Chondrocyte (in vitro differentiated cells): ENCODE measurements at places on chromosomes 3 and 15. TPM values are rescaled to one million over a fixed set of nuclear protein-coding genes. Genes with fewer than 3 reads are reported as not detected.

DNA sequence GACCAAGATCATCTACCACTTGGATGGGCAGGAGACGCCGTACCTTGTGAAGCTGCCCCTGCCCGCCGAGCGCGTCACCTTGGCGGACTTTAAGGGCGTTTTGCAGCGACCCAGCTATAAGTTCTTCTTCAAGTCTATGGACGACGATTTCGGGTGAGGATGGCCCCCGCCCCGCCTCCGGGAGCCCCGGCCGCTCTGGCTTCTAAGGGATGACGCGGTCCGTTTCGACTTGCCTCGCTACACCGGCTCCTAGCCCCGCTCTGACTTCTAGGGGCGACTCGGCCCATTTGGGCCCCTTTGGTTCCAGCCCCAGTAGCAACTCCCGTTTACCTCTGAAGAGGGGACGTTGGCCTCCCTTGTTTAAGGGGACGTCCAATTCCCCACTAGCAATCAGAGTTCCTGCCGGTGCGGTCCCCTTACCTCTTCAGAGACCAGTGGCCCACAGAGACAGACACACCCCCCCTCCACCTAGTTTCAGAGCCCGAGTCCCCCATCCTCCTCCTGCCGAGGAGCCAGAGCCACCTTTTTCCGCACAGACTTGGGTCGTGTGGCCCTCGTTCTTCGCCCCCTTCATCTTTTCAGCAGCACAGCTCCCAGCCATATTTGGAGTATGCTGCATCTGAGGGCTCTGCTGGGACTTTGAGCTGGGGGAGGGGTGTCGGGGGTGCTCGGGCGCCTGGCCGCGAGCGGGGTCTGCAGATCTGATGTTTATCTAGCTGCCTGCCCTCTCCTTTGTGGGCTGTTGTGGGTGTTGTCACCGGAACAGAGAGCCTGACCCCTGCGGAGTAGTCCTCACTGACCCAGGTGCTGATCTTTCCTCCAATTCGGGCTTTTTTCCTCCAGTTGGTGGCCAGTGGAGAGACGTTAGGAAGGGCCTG lies 706 bp downstream of the DVL3 start:
- no peaks in the 10 kb centered on the region for H3K36me3 ChIP-seq
- no peak for DNase-seq
- H3K4me1 ChIP-seq, result peaks cover 48% of the 10 kb centered on the region
- peak overlapping the region; percentile 91 for H3K27ac ChIP-seq
- peak overlapping the region; percentile 97 for H3K4me3 ChIP-seq
- no peaks in the 10 kb centered on the region for H3K27me3 ChIP-seq

- H3K4me1 ChIP-seq, result no peaks in the 10 kb centered on the region
- H3K27ac ChIP-seq, result peak overlapping the region; percentile 22
- no peaks in the 10 kb centered on the region for H3K27me3 ChIP-seq
- H3K4me3 ChIP-seq, result no peak overlapping the region
- no peak for DNase-seq
- H3K36me3 ChIP-seq, result peaks cover 28% of the 10 kb centered on the region
Observed at GRCh38 chr3:47848599-47849117, 45.7 kb downstream of the DHX30 start.

Gene IMPDH2
- 133 to 199 TPM (median 140 TPM) in 3 replicates for total RNA-seq

GRCh38 chr3:49098429-49098828 lies 4.6 kb upstream of the QRICH1 start:
- peak; percentile 73 for DNase-seq
- peaks cover 11% of the 10 kb centered on the region for H3K4me1 ChIP-seq
- peaks cover 32% of the 10 kb centered on the region for H3K36me3 ChIP-seq

Gene ALAS1
- 37.5 to 39.8 TPM (median 38.3 TPM) in 3 replicates for total RNA-seq

DNA sequence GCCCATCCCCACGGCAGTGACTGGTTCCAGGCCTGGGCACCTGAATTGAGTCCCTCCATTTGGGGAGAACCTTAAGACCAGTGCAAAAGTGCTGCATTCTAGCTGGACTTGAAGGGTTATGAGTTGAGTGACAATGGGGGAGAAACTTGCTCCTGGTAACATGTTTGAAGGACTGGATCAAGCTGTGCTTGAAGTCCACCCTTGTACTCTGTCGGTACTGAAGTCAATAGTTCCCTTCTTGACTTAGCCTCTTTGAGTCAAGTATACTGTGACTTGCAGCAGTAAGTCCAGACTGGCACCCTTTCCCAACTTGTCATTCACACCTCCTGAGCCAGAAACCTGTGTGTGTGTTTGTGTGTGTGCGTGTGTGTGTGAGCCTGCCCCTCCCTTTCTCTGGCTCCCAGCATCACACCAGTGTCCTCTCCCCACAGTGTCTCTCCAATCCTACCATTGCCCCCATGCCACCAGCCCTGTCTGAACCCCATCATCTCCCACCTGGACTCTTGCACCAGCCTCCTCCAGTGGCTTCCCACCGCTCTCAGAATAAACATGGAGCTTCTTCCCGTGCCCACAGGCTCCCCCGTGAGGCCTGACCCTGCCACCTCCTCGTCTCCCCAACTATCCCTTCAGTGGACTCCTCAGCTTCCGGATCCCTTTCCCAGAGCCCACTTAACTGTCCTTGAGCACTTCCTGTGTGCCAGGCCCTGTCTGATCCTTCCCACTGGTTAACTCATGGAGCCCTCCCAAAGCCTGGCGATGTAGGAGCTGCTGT lies 10.2 kb upstream of the FBLN2 start:
- no peaks in the 10 kb centered on the region for H3K36me3 ChIP-seq
- H3K4me3 ChIP-seq, result peak overlapping the region; percentile 16
- no peaks in the 10 kb centered on the region for H3K27me3 ChIP-seq
- H3K27ac ChIP-seq, result peak overlapping the region; percentile 99
- no peak for DNase-seq
- H3K4me1 ChIP-seq, result peaks cover 95% of the 10 kb centered on the region

DNA sequence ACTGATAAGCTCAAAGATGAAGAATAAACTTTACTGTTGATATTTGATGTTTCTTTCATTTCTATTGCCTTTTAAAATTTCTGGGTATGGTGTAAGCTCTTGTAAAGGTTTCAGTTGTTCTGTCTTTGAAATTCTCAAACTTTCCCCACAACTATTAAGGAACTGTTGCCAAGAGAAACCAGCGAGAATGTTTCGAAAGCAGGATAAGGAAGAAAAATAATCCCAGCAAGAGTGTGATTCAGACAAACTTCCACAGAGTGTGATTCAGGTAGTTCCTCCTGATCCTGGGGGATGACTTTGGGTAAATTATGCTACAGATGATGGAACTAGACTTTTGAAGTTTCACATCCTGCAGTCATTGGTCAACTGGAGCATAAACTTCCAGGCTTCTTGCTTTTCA lies 632.0 kb downstream of the NSUN3 start:
- no peaks in the 10 kb centered on the region for H3K27me3 ChIP-seq
- no peak overlapping the region for H3K4me3 ChIP-seq
- H3K27ac ChIP-seq, result no peak overlapping the region
- H3K4me1 ChIP-seq, result peaks cover 6% of the 10 kb centered on the region

GRCh38 chr3:46987319-46987742 lies 7.9 kb downstream of the NBEAL2 start:
- no peak for DNase-seq
- no peak overlapping the region for H3K4me3 ChIP-seq
- no peaks in the 10 kb centered on the region for H3K27me3 ChIP-seq

DNA sequence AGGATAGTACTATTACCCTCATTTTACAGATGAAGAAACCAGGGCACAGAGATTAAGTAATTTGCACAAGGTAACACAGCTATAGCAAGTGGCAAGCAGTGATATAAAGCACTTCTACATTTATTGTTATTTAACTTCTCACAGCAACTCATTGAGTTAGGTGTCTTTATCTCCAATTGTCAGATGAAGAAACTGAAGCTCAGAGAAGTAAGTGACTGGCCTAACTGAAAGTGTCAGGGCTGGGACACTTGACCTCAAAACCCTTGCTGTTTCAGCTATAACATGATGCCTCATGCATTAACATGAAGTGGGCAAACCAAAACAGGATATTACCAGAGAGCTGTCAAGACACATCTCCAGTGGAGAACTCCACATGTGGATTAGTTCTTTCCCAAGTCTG lies 65.8 kb upstream of the LEKR1 start:
- H3K4me1 ChIP-seq, result peaks cover 52% of the 10 kb centered on the region
- H3K27ac ChIP-seq, result peak overlapping the region; percentile 85
- H3K36me3 ChIP-seq, result no peaks in the 10 kb centered on the region
- H3K27me3 ChIP-seq, result no peaks in the 10 kb centered on the region

Gene PRSS50
- not detected in 3 replicates for total RNA-seq

DNA sequence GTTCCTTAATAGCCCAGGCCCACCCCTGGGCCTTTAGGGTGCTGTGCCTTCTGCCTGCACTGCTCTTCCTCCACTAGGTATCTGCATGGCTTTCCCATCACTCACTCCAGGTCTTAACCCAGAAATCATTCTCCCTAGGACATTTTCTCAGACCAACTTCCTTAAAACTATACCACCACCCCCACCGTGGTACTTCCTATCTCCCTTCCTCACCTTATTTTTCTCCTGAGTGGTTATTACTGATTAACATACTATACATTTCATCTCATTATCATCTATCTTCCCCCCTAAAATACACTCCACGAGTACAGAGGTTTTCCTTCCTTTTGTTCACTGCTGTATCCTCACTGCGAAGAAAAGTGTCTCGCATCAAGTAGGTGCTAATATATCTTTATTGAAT lies 115.2 kb downstream of the ANO10 start:
- H3K27me3 ChIP-seq, result no peaks in the 10 kb centered on the region
- H3K4me1 ChIP-seq, result peaks cover 3% of the 10 kb centered on the region
- H3K36me3 ChIP-seq, result no peaks in the 10 kb centered on the region
- DNase-seq, result no peak

DNA sequence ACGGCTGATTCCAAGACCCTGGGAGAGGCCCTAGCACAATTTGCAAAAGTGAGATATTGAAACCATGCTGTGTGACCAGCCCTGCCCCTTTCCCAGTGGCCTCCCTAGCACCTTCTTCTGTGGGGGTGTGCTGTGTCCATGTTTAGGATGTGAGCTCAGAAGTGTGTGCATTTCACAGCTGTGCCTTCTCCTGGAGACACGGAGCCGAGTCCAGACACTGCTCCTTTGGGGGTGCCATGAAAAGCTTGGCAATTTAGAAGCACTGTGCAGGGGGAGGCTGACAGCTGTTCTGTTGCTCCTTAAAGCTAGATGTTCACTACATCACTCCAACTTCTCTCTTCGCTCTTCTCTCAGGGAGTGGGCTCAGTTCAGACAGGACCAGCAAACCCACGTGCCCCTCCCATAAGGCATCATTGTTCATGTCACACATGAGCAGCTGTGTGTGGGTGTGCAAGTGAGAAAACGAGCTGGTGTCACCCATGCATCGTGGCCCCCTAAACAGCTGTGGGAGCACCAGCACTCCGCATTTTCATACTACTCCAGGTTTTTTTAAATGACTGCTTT lies 492.6 kb downstream of the GABRG3 start:
- DNase-seq, result no peak
- H3K4me1 ChIP-seq, result no peaks in the 10 kb centered on the region
- H3K4me3 ChIP-seq, result no peak overlapping the region
- H3K27ac ChIP-seq, result no peak overlapping the region
- no peaks in the 10 kb centered on the region for H3K27me3 ChIP-seq

GRCh38 chr15:29476503-29477080 lies 207.0 kb upstream of the NSMCE3 start:
- no peak overlapping the region for H3K27ac ChIP-seq
- H3K27me3 ChIP-seq, result peaks cover 4% of the 10 kb centered on the region
- H3K4me1 ChIP-seq, result no peaks in the 10 kb centered on the region
- H3K36me3 ChIP-seq, result no peaks in the 10 kb centered on the region

DNA sequence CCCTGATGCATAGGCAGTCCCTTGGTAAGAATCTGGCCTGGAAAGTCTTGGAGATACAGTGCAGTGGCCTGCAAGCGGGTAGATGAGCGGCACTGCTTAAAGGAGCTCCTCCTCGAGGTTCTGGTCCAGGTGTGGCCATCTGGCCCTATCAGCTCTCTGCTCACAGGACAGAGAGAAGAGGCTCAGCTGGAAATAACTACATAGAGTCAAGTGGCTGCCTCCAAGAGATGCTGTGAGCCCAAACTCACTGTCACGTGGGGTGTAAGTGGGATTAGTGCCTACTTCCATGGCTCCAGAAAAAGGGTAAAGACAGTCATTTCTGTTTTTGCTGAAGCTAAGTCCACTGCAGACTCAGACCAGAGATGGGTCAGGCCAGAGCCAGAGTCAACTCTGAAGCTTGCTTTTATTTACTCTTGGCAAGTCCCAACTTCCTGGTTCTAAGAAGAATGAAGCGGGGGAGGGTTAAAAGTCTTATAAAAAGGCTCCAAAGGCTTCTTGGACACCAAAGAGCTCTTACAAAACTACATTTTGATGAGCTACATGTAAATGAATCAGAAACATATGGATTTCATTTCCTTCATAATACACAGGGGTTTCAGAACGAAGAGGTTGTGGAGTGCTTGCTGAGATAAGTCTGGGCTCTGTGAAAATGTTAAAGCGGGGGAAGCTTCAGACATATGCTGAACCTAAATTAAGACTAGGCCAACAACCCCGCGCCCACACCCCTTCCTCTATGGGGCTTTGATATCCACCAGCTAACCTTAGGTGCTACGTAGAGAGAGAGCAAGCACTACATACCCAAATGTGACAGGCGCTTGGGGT lies 77.1 kb downstream of the PDZRN3 start:
- H3K4me3 ChIP-seq, result no peak overlapping the region
- DNase-seq, result no peak
- peak overlapping the region; percentile 86 for H3K27ac ChIP-seq

DNA sequence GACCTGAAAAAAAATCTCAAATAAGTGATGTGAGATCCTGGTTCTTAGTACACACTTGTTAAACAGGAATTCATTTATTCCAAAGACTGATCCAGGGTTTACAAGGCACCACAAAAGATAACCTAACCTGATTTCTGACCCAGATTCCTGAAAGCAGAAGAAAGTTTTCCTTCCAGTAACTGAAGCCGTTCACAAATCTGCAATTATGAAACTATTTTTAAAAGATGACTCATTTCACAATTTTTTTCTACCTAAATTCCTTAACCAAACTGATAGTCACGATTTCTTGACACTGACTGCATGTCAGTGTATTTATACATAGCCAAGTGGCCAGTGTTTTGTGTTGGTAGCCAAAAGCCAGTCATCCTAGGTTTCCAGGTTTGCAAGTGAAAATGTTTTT lies 17.1 kb downstream of the SLC9A9 start:
- H3K4me1 ChIP-seq, result peaks cover 15% of the 10 kb centered on the region
- H3K4me3 ChIP-seq, result no peak overlapping the region
- no peak for DNase-seq
- peak overlapping the region; percentile 59 for H3K27ac ChIP-seq
- H3K27me3 ChIP-seq, result no peaks in the 10 kb centered on the region

DNA sequence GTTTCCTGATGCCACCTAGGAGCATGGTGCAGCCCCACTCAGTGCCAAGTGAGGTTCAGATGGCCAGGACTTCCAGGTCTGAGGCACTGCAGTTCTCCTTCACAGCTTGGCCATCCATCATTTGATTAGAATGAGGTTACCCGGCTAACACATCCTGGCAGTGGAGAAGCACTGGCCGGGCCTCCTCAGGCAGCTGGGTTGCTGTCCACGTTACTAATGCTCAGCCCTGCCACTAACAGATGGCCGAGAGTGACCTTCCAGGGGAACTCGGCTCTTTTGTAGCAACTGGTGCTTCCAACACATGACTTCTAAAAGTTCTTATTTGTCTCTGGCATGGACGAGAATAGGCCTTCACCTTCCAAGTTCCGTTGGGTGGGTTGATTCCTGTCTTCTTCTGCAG lies 204.6 kb upstream of the CFAP20DC start:
- no peak for DNase-seq
- no peak overlapping the region for H3K4me3 ChIP-seq
- no peak overlapping the region for H3K27ac ChIP-seq
- no peaks in the 10 kb centered on the region for H3K4me1 ChIP-seq
- no peaks in the 10 kb centered on the region for H3K27me3 ChIP-seq

GRCh38 chr3:10780922-10781321 lies 35.1 kb upstream of the SLC6A11 start:
- DNase-seq, result no peak
- peaks cover 32% of the 10 kb centered on the region for H3K27me3 ChIP-seq
- H3K4me1 ChIP-seq, result no peaks in the 10 kb centered on the region
- no peak overlapping the region for H3K4me3 ChIP-seq
- no peak overlapping the region for H3K27ac ChIP-seq
- H3K36me3 ChIP-seq, result no peaks in the 10 kb centered on the region
